Stimulated activated CD4-positive, alpha-beta T cell treated with anti-CD3 and anti-CD28 coated beads, Interleukin-15, amount 100 ng/mL, for 48 hours (primary cell): ENCODE measurements at places on chromosomes 6 and 20.

- DNase-seq = no peak
These were observed 7.4 kb downstream of the FKBP5 start for GRCh38 chr6:35681298-35681697.

DNA sequence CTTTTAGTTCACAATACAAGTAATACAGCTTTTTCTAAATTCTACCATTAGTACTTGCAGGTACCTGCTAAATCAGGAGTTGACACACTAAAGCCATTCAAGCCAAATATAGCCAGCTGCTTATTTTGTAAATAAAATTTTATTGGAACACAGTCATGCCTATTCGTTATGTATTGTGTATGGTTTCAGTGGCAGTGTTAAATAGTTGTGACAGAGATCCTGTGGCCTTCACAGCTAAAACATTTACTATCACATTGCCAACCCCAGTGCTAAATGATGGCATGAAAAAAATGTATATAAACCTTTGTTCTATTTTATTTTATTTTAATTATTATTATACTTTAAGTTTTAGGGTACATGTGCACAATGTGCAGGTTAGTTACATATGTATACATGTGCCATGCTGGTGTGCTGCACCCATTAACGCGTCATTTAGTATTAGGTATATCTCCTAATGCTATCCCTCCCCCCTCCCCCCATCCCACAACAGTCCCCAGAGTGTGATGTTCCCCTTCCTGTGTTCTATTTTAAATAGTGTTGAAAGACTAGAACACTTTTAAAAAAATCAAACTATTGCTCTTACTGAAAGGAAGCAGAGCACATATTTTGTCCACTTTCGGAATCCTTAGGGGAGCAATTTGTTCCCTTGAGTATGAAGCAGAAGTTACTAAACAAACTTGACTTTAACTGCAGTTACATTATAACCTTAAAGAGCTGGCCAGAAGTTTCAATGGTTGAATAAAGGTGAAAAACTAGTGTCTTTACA, 115.7 kb downstream of the PRIM2 start:
- DNase-seq = no peak

- no peak for DNase-seq
These were observed 46.0 kb upstream of the SRF start for GRCh38 chr6:43125119-43125518.

DNA sequence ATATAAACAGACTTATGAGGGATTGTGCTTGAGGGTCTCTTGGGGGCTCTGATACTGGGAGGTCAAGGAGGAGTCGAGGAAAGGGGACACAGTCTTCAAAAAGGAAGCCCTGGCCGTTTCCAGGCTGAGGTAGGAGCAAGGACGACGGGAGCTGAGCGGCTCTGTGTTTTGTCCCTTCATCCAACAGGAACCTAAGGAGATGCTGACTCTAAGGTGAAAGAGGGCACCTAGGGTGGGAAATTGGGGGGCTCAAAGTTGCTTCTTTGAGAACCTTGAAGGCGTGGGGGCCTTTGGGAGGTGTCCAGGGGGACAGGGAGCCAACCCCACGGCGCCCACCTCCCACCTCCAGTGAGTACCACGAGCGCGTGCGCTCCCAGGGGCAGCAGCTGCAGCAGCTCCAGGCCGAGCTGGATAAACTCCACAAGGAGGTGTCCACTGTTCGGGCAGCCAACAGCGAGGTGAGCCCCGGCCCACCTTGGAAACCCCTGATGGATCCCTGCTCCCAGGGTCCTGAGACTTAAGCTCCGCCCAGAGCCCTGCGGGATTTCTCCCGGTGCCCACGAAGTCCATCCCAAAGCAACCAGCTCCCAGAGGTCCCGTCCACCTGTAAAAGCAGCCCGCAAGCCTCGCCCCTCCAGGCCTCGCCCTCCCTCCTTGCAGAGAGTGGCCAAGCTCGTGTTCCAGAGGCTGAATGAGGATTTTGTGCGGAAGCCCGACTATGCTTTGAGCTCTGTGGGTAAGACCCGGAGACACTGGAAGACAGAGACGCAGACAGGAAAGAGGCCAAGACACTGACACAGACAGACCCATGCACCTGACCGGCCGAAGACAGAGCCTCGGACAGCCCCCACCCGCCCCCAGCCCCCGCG, 2.9 kb downstream of the SPAG4 start:
- no peak for DNase-seq

DNA sequence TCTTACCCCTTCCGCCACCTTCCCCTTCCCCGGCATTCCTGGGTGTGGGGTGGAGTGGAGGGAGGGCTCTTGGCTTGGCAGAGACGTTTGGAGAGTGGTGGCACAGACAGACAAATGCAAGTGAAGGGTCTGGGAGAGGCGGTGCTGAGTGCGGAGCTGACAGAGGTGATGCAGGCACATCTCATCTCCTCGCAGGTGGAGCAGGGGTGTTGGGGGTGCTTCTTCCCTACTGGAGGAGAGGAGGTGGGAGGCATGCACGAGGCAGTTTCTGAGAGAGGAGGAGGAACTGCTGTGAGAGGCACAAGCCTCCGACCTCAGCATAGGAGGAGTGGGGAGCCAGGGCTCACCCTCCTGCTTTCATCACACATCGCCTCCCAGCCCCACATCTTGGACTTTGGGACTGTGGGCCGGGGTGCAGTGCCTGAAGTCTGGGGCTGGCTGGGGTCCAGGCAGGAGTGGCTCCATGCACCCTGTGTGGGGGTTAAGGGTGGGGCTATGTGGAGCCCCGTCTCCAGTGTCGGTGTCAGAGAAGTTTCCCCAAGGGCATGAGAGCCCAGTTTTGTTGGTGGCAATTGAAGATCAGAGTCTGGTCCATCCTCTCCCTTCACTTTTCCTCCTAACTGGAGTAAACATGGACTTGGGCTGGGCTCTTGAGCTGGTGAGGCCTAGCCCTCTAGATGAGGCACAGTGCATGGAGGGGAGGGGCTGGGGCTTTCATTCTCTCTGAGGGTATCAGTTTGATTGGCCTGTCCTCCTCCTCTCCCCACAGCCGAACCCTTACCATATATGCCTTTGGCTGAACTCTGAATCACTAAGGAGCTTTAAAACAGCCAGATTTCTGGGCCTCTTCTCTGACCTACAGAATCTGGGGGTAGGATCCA, 20.2 kb upstream of the SLC22A7 start:
- no peak for DNase-seq

DNA sequence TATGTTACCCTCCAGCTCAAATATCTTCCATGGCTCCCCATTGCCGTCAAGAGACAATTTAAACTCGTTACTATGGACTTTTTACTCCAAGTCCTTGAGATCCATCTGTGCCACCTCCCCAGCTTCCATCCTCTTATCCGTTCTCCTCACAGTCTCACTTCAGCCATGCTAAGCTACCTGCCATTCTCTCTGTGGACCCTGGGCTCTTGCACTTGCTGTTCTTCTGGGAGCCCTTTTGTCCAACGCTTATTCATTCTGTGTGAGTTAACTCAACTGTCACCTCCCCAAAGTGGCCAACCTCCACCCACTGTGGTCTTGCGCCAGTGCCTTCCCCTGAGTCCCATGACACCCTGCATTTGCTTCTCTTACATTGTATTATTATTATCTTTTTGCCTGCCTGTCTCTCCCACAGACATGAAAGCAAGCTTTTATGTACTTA, 132.4 kb downstream of the BCAS1 start:
- no peak for DNase-seq

- DNase-seq = no peak
These were observed 10.1 kb upstream of the SULF2 start for GRCh38 chr20:47795214-47795907.

- no peak for DNase-seq
These were observed 109.8 kb downstream of the ZDHHC14 start for GRCh38 chr6:157490611-157491269.

DNA sequence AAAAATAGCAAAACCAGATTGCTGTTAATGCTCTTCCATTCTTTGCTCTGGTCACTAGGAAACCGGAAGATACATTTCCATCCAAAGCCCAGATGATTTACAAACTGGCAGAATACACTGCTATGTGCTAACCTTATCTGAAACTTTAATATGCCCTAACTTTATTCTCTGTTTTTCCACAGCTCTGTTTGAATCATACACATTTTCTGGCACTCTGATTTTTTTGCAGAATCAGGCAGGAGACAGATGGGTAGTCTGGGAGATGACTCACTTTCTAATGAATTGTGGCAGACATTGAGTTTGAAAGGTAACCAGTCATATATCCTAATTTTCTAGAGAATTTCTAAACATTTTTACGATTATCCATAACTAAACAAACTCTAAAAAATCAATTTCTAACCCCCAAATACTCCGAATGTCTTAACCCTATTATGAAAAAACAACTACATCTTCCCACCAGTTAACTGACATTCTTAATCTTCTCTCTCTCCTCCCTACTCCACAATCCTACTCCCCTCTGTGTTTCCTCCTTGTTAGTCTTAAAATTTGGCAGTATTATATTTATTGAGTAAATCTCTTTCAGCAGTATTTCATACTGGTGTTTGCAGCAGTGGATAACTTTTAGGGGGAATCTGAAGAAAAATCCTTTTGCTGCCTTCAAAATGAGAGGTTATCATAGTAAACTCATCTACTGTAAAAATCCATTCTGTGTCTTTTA, 63.5 kb downstream of the MAN1A1 start:
- DNase-seq = no peak

DNA sequence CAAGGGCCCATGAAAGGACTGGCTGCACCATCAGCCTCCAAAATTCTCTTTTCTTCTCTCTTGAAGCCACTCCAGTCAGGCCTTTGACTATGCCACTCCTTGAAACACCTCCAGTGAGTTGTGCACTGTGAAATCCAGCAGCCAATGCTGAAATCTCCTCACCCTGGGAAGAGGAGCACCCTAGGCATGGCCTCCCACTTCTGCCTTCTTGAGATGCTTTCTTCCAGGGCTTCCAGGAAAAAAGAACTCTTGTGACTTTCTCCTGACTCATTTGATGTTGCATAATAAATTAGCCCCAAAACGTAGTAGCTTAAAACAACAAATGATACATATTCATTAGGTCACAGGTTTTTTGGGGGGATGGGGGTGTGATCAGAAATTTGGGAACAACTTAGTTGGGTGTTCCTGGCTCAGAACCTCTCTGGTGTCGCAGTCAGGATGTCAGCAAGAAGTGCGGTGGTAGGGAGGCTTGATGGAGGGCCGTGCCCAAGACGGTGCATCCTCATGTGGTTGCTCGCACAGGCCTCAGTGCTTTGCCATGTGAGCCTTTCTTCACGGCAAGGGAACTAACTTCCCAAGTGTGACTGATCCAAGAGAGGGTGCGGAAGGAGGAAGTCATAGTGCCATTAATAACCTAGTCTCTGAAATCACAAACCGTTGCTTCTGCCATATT, 12.1 kb downstream of the NCR2 start:
- no peak for DNase-seq

DNA sequence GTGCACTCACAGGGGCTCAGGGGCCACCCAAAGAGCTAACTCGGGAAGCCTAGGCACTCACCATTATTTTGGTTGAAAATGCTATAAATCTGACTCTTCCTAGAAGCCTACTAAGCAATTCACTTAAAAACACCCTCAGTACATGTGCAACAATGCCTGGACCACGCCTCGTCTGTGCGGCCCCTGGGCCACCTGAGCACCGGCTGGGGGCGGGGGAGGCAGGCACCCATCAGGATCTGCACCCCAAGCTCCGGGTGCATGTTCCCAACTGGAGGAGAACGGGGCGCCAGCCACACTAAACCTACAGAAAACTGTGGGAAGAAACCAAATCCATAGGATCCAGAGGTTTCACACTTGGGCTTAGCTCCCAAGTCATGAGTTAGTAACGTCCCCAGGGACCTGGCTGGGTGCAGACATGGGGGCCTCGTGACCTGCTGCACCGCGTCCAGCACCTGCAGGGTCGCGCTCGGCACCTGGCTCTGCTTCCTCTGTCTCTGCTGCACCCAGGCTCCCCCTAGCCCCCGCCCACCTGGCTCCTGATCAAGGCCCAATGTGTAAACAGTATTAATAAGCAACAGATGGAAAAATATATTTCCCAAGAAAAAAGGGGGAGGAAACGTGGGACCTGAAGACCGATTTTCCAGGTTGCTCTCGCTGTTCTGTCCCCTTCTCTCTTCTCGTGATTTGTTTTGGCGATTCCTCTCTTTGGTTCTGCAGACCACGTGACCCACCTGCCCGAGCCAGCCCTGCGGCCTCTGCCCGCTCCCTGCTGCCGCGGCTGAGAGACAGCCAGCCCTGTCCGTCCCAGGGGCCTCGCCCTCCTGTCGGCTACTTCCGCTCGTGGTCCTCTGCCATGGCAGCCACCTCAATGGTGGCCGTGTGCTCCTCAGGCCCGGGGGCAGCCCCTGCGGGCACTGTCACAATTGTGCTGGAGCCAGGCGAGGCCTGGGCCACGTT, 15.5 kb upstream of the HELZ2 start:
- DNase-seq = no peak

DNA sequence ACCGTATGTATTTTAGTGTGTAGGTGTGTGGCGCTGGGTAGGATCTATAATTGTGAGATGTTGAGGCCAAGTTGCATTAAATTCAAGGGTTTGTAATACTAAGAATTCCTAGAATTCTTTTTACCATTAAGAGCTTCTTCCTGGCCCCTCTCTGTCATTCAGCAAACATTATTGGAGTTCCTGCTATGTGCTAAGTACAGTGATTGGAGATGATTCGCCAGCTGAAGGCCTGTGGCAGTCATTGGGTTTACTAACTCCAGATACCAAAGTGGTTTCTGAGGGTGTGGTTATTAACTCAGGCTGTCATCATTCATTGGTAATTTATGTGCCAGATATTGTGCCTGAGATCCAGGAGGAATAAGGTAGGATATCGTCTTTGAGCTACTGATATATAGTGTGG, 167.1 kb downstream of the LAMA2 start:
- no peak for DNase-seq

- no peak for DNase-seq
These were observed 47.2 kb downstream of the RFX6 start for GRCh38 chr6:116924245-116924644.

DNA sequence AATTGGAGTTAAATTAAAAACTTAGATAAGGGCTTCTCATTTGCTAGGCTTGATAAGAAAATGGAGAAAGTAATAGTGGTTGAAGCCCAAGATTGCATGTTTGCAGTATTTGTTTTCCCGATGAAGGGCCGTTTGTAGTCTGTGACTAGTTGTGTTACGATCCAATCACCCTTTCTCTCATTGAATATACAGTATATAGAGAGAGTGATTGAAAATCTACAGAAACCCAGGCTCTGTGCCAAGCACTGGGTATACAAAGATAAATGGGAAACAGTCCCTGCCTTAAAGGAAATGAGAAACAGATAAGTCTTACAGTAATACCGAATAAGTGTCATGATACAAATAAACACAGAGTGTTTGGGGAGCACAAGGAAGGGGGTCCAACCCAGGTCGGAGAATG, 55.2 kb upstream of the CDKAL1 start:
- no peak for DNase-seq

GRCh38 chr6:137522831-137523230, 28.6 kb upstream of the OLIG3 start:
- no peak for DNase-seq
